Cardiac fibroblast (primary cell): ENCODE measurements at places on chromosomes 13 and 19.

DNA sequence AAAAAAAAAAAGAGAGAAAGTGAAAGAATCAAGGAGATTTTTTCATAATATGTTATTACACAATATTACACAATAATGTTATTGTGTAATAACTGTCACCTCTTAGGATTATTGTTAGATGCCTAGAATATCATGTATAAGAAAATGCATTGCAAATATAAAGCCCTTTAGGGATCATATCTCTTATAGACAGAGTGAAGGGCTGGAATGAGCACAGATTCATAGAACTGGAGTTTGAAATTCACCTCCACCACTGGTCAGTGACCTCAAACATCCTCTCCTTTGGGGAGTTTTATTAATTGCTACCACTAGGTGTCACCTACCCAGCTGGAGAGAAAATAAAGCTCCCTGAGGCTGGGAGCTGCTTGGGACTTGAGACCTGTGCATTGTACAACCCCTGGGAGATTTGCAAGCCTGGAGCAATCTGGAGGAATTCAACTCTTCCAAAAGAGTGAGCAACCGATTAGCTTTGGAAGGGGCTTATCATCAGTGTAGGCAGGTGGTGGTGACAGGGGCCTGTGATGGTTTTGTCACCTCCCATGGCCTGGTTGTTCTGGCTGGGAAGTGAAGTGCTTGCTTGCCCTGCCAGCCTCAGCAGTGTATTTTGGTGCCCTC is 30.3 kb upstream of the FRY start:
- DNase-seq = peak; percentile 71

DNA sequence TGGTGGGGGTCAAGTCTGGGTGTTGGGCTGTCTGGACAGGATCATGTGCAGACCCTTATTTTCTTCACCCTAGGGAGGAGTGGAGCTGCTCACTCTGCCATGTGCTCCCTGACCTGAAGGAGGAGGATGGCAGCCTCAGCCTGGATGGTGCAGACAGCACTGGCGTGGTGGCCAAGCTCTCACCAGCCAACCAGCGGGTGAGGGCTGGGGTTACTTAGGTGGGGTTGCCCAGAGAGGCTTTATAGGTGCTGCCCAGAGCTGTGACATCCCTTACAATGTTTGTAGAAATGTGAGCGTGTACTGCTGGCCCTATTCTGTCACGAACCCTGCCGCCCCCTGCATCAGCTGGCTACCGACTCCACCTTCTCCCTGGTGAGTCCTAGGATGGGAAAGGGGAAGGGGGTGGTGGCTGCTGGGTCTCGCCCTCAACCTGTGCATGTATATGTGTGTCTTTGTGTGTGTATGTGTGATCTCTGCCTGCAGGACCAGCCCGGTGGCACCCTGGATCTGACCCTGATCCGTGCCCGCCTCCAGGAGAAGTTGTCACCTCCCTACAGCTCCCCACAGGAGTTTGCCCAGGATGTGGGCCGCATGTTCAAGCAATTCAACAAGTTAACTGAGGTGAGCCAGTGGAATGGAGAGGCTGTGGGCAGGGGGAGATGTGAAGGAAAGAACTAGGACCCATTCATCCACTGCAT is 5.1 kb downstream of the CHMP2A start:
- DNase-seq = no peak

GRCh38 chr13:34011552-34012085 is 193.7 kb downstream of the RFC3 start:
- no peak for DNase-seq

DNA sequence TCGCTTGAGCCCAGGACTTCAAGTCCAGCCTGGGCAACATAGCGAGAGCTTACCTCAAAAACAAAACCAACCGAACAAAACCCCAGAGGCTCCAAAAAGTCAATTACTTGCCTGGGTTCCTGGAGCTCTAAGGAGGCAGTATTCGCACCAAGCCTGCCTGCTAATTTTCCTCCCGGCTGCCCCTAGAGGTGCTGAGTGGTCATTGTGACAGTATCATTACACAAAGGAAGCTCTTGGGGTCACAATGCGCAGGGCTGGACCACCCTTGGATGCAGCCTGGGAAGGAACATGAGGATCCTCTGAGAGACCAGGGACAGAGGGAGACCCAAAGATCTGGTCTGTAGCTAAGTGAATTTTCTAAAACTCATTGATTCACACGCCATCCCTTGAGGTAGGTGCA is 8.5 kb upstream of the PEX11G start:
- DNase-seq = no peak

DNA sequence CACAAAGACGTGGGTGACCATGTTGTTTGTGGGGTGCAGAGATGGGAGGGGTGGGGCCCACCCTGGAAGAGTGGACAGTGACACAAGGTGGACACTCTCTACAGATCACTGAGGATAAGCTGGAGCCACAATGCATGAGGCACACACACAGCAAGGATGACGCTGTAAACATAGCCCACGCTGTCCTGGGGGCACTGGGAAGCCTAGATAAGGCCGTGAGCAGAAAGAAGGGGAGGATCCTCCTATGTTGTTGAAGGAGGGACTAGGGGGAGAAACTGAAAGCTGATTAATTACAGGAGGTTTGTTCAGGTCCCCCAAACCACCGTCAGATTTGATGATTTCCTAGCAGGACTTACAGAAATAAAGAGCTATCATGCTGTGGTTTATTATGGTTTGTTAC is 5.6 kb downstream of the KLK2 start:
- DNase-seq = no peak

GRCh38 chr19:48770266-48770665 is 14.9 kb downstream of the FGF21 start:
- DNase-seq = peak; percentile 79

GRCh38 chr19:54196536-54196935 is 4.1 kb upstream of the RPS9 start:
- no peak for DNase-seq

DNA sequence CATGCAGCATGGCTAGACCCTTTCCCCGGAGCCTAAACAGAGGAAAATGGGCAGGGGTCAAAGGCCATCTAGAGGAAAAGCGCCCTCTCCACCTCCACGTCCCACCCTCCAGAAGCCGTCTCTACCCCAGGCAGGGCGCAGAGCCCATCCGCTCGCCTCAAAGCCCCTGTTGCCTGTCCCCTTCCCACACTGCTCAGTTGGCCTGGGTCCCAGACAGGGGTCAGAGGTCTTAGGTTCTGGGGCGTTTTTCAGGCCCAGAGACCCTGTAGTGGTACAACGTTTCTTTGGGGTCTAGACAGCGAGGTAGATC is 285 bp downstream of the TMEM143 start:
- no peak for DNase-seq

GRCh38 chr19:21824679-21825078 is 11.3 kb downstream of the ZNF43 start:
- DNase-seq = no peak

- no peak for DNase-seq
These were observed 327.0 kb upstream of the SLITRK5 start for GRCh38 chr13:87344176-87344575.

DNA sequence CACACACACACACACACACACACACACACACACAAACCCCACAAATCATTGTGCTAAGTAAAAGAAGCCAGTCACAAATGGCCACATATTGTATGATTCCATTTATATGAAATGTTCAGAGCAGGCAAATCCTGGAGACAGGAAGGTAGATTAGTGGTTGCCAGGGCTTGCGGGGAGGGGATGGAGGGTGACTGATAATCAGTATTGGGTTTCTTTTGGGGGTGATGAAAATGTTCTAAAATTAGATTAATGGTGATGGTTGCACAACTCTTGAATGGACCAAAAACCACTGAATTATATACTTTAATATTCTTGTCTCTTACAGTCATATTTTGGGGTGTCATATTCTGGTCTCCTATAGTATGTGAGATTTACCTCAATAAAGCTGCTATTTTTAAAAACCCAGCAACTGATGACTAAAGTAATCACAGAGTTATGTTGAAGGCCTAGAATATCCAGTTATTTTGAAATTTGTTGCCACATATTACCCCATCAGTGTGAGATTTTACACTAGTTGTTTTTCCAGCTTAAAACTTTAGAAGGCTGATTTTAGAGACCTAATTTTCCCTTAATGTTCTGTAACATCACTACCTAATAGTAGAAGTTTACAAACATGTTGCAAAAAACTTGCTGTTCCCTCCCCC is 20.3 kb downstream of the FLT1 start:
- DNase-seq = no peak

- DNase-seq = peak; percentile 53
These were observed 45.4 kb downstream of the TPT1 start for GRCh38 chr13:45295536-45295935.

GRCh38 chr13:50762969-50763567 is 80.4 kb downstream of the DLEU7 start:
- no peak for DNase-seq

DNA sequence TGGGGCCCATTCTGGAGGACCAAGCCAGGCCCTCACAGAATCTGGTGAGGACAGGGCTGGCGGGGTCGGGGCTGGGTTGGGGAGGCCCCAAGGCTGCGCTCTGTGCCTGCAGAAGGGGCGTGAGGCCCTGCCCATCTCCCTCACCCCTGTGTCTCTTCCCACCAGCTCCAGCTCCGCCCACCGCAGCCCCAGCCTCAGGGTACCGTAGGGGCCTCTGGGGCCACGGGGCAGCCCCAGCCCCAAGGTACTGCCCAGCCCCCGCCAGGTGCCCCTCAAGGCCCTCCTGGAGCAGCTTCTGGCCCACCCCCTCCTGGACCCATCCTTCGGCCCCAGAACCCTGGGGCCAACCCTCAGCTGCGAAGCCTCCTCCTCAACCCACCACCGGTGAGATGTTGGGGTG is 15.4 kb upstream of the PTOV1 start:
- DNase-seq = no peak

- DNase-seq = no peak
These were observed 47.2 kb downstream of the TM9SF2 start for GRCh38 chr13:99548448-99548847.

- no peak for DNase-seq
These were observed 10.3 kb downstream of the TMEM272 start for GRCh38 chr13:51834581-51835171.

GRCh38 chr13:60572003-60572798 is 175.2 kb downstream of the TDRD3 start:
- DNase-seq = peak; percentile 35
